ENCODE measurements at places on chromosomes 6 and 20.

DNA sequence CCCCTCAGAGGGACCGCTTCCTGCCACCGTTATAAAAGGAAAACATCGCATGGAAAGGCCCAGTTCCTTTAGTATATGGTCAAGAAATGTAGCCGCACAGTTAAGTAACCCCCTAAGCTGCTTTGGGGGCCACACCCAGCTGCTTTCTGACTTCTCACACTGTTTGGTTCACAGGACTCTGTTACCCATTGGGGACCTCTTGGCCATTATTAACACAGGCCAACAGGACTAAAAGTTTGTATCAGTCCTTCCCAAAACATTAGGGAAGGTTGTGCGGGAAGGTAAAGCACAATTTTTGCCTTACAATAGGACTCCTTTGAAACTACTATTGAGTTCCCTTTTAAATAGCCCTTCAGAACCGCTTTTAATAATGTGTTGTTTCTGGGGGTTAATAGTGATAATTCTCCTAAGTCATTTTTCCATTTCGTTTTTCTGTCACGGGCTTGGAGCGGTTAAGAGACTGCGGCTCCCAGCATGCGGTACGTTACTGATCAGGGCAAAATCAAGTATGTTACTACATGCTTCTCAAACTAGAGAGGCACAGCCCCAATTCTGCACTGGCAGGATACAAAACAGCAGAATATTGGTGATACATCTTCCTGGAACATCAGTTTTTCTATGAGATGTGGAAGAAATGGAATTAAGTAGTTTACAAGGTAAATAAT, 668 bp upstream of the RPP40 start:
- no peak for DNase-seq

DNA sequence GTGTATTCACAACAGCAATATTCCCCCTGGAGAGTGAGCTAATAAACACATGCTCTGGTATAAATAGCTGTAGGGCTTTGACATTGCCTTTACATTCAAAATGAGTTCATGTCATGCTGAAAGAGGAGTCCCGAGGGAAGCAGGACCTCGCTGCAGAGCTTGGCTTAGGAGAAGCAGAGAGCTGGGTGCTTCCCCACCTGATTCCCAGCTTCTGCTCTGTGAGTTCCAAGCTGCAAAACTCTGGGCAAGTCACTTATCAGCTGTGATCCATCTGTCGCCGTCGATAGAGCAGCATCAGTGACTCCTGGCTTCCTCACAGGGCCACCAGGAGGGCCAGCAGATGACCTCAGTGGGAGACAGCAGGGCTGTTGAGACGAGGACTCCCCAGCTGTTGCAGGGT, 241.8 kb downstream of the ANKRD60 start:
- no peak for DNase-seq

DNA sequence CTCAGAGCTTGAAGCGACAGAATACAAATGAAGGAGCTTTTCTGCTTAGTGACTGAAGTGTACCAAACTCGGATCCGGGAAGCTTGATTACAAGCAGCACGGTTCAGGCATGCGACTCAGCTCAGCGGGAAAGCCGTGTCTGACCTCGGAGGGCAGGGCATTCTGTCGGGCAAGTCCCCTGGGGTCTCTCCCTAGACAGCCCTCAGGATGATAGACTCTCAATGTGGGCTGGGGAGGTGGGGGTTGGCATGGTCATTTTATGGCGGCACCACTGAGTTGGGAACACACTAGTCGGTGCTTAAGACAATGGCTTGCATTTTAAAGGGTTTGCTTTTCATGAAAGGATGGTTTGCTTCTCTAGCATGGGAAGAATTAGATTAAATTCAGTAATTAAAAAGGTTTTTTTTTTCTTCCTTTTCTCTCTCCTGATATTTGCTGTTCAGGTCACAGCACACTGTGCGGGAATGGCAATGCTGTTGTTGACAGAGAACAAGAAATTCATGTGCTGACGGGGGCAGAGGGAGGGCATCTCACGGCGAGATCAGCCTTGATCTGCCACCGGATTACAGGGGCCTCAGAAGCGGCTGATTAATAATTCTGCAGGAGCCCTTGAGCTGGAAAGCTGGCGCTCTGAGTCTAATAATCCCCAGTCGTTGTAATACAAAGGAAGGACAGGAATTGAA, 80.7 kb upstream of the TRAF3IP2 start:
- no peak for DNase-seq

- no peak for DNase-seq
Measured at GRCh38 chr6:18492972-18493371, 105.8 kb downstream of the RNF144B start.

DNA sequence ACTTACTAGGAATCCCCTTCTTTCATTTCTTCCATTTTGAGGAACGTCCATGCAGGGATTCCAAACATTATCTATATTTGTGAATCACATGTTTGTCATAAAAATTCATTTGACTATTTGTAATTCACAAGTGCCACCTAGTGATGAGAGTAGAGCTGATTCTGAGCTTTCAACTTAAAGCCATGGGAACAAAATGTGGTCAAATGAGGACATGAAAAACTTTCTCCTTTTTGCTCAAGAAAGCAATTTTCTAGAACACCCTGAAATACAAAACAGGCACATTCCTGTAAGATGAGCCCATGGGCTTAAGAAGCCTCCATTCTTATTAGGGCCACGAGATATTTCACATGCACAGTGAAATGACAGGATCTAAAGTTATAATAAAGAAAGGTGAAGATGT, 12.3 kb downstream of the MAP3K7 start:
- DNase-seq, result no peak

GRCh38 chr20:50169329-50169823, 15.9 kb upstream of the PEDS1 start:
- DNase-seq, result peak; percentile 97

- no peak for DNase-seq
Measured at GRCh38 chr6:88513471-88513870, 347.3 kb upstream of the CNR1 start.

DNA sequence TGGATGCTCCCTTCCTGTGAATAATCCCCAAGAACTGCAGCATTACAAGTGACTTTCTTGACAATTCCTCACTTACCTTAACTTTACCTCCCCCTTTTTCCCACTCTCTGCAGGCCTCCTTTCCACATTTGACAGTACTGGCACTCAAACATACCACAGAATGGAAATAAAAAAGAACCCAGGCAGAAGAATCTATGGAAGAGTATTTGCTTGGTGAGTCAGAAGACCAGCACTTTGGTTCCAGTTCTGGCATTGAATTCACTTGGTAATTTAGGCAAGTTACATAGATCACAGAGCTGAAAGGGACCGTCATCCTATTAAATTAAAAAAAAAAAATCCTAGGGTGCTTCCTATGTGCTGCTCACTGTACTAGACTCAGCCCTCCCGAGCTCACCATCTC, 55.0 kb downstream of the BTBD9 start:
- no peak for DNase-seq

GRCh38 chr6:11460001-11460668, 77.4 kb upstream of the TMEM170B start:
- no peak for DNase-seq

DNA sequence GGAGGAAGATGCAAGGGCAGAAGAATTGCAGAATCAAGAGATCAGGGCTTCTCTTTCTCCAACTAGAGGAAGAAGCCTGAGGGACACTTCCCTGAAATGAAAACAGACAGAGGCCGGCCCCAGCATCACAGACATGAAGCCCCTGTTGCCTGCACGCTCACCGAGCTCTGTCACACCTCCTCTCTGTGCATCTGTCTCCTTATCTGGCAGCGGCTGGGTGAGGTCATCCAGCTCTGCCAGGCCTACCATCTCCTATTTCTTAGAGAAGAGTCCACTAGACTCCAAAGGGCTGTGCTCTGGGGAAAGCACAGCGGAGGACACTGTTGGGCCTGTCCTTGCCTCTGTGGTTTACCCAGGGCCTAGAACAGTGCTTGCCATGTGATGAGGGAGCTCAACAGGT, 71.9 kb upstream of the MLN start:
- no peak for DNase-seq

DNA sequence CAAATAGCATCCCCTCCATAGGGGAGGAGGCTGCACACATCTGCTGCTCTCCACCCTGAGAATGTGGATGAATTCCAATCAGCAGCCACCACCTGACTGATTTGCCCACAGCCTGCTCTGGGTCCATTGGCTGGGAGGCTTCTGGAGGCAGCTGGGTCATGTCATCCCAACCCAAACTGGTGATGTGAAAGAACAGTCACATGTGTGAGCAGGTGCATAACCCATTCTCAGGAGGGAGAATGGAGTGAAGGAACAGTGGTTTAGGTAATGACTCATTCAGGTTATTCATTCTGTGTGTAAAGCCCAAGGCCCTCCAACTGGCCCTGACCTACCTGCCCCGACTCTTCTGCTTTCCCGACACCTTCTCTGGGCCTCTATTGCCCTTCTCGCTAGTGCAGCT, 90.9 kb upstream of the GCM1 start:
- no peak for DNase-seq

- no peak for DNase-seq
Measured at GRCh38 chr6:82396964-82397751, 33.5 kb downstream of the TPBG start.

DNA sequence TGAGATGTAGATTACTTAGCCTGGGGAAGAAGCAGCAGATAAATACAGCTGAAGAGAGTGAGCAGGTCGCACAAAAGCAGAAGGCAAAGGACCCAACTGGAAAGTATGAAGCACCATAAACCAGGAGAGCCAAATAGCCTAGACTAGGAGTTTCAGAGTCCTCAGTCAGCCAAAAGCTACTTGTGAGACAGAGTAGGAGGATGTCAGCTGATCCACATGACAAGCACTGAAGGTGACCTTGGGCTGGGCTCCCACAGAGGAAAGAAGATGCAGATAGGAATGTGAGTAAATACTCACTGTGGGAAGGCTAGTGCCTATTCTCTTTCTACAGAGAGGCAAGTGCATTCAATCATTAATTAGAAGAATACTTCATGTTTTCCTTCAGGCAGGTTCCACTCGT, 274.0 kb upstream of the POU3F2 start:
- peak; percentile 58 for DNase-seq

- DNase-seq, result peak; percentile 36
Measured at GRCh38 chr20:57476084-57476526, 48.8 kb downstream of the CTCFL start.

- DNase-seq, result no peak
Measured at GRCh38 chr6:72824833-72825232, 203.0 kb downstream of the KCNQ5 start.

GRCh38 chr6:40477246-40478126, 109.7 kb downstream of the LRFN2 start:
- DNase-seq, result peak; percentile 88

- no peak for DNase-seq
Measured at GRCh38 chr20:10609770-10610169, 64.0 kb downstream of the JAG1 start.

GRCh38 chr20:44601236-44601671, 18.9 kb downstream of the PKIG start:
- DNase-seq, result no peak

DNA sequence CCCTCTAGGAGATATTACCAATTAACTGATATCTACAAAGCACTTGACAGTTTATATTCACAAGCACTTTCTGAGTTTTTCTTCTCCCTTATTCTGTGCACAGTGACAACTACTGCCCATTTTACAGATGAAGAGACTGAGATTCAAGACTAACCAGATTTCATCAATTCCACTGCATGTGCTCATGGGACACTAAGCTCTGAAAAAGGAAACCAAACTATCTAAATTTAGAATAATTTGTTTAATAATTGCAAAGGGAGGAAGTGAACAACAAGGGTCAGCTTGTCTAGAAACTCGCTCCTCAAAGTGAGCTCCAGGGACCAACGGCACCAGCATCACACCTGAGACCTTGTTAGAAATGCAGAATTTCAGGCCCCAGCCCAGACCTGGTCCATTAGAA, 50.8 kb upstream of the MYLIP start:
- DNase-seq, result no peak

GRCh38 chr6:39268171-39268570, 38.9 kb upstream of the KCNK5 start:
- no peak for DNase-seq

DNA sequence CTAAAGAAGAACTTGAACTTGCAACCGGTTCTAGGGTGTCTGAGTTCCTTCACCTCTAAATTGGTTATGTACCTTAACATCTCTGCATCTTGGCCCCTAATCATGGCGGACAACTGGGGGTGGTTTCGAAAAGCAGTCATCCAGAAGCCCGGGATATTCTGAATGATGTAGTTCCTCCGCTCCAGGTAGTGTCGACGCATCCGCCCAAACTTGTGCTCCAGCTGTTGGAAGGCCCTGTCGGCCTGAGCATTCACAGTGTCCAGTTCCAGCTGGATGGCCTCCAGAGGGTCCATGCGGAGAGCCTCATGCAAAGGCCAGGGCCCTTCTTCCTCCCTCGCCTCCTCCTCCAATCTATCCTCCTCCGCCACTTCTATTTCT, 887 bp downstream of the TSPYL1 start:
- no peak for DNase-seq

DNA sequence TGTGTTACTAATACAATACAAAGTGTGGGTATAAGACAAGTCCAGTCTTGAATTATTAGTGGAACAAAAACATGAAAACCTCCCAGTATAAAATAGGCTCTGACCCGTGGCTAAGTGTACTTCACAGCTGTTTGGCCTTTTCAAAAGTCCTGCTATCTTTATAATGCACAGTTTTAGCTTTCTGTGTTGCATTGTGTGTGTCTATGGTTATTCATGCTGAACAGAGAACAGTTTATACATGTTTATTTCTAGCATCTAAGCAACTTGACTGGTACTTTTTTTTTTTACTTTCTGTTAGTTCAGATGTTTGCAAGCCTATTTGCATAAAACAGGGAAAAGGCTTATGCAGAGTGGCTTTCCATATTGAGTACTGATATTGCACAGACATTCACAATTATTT, 119.2 kb upstream of the CCN2 start:
- DNase-seq, result no peak

- DNase-seq, result peak; percentile 67
Measured at GRCh38 chr6:150006961-150007464, 18.3 kb downstream of the RAET1L start.

- no peak for DNase-seq
Measured at GRCh38 chr6:33846226-33846625, 42.4 kb upstream of the MLN start.

GRCh38 chr6:155452576-155452975, 3.1 kb downstream of the NOX3 start:
- no peak for DNase-seq

DNA sequence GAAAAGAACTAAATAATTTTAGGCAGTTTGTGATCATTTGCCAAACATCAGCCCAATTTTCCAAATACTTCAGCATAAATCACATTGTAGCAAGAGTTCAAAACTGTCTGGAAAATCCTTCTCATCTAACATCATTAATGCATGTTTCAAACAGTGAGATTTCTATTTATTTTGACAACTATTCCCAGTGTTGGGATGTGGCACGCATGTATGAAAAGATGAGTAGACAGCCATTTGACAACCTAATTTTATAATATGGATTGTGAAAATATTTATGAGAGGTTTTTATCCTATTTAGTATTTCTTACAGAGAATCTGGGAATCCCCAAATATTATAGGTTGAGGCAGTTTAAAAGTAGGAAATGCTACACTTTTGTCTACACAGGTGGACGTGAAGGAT, 357.6 kb upstream of the ARID1B start:
- no peak for DNase-seq

GRCh38 chr6:70111737-70112136, 191.1 kb downstream of the COL9A1 start:
- no peak for DNase-seq
